Mesothelial cell of epicardium (in vitro differentiated cells): ENCODE measurements at places on chromosomes 6 and 20. TPM values are rescaled to one million over a fixed set of nuclear protein-coding genes. Genes with fewer than 3 reads are reported as not detected.

DNA sequence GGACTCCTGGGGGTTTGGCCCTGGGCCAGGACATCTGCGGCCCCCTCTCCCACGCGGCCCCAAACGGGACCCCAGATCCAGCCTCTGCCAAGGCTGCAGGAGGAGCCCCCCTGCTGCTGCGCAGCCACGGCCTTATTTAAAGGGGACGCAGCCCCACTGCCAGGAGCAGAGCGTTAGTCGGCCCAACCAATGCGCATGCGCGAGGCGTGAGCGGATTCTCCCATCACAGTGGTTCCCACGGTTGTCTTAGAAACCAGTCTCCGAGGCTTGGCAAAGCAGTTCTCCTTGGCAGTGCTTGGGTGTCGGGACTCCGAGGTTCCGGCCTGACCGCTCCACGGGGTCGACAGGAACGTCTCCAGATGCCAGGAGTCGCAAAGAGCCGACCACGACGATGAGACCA, 288.3 kb upstream of the ZNF337 start:
- no peaks in the 10 kb centered on the region for H3K27me3 ChIP-seq
- no peaks in the 10 kb centered on the region for H3K36me3 ChIP-seq
- DNase-seq, result no peak
- H3K4me3 ChIP-seq, result no peak overlapping the region

LY86 gene
- not detected in 3 replicates for total RNA-seq

- no peak for DNase-seq
- H3K4me1 ChIP-seq, result peaks cover 27% of the 10 kb centered on the region
- no peaks in the 10 kb centered on the region for H3K27me3 ChIP-seq
- no peaks in the 10 kb centered on the region for H3K36me3 ChIP-seq
- no peak overlapping the region for H3K4me3 ChIP-seq
These were observed 33.1 kb upstream of the CLIC5 start for GRCh38 chr6:46048646-46049297.

- H3K27ac ChIP-seq, result peak overlapping the region; percentile 23
- no peak overlapping the region for H3K4me3 ChIP-seq
- DNase-seq, result no peak
- no peaks in the 10 kb centered on the region for H3K27me3 ChIP-seq
These were observed 399.4 kb upstream of the MARCKS start for GRCh38 chr6:113457751-113458150.

CCM2L gene
- total RNA-seq, result 0.16 to 0.38 TPM in 2 of 3 replicates, not detected in the other

HLA-DQB1 gene
- 9.0 to 9.8 TPM (median 9.7 TPM) in 3 replicates for total RNA-seq

GPX6 gene
- total RNA-seq, result not detected in 3 replicates

GRCh38 chr6:169109411-169110220, 144.0 kb downstream of the THBS2 start:
- H3K4me1 ChIP-seq, result no peaks in the 10 kb centered on the region
- no peaks in the 10 kb centered on the region for H3K36me3 ChIP-seq
- H3K4me3 ChIP-seq, result no peak overlapping the region

MUC22 gene
- total RNA-seq, result not detected in 3 replicates

DNA sequence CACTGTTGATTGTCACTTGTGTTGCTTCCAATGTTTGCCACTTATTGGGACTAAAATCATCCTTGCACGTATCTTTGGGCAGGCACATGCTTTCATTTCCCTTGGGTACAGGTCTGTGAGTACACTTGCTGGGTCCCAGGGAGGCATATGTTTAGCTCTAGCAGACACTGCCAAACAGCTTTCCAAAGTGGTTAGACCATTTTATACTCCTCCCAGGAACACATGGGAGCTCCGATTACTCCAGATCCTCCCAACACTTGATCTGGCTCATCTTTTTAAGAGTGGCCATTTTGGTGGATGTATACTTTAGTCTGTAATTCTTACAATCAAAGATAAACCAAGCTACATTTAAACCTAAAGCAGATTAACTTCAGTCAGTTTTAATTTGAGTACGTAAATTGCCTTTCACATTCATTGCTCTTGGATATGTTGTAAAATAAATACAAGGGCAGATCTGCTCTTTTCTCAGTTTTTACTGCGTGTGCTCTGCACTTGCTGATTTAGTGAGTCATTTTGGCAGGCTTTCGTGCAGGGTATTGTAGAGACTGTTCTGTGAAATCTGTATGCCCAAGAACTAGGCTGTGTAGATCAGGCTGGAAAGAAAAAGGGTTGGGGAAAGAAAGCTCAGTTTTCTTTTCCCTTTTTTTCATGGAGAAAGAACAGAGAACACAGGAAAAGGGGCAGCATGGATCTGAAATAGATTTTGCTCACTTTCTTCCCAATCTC, 19.5 kb downstream of the SLC22A1 start:
- peaks cover 31% of the 10 kb centered on the region for H3K4me1 ChIP-seq
- peaks cover 17% of the 10 kb centered on the region for H3K36me3 ChIP-seq
- no peak for DNase-seq
- peak overlapping the region; percentile 65 for H3K27ac ChIP-seq

GRCh38 chr6:107068691-107069630, 41.0 kb downstream of the MTRES1 start:
- peaks cover 14% of the 10 kb centered on the region for H3K36me3 ChIP-seq
- H3K27me3 ChIP-seq, result no peaks in the 10 kb centered on the region
- H3K4me1 ChIP-seq, result peaks cover 14% of the 10 kb centered on the region
- H3K27ac ChIP-seq, result no peak overlapping the region

DNA sequence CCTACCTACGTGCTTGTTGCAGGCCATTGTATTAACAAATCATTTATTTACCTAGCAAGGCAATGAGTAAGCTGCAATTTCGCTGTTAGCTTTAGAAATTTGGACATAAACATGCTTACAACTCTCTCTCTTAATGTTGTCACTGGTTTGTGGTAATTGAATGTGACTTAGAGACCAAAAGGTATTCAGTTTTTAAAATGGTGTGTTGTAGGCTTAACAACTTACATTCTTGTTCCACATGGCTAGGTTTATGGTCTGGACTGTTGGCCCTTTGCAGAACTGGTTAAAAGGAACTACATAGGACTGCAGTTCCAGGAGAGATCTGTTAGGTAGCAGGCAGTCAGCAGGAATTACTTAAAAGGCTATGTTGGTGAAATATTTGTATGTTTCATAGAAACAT, 10.3 kb upstream of the CTAGE9 start:
- no peaks in the 10 kb centered on the region for H3K4me1 ChIP-seq
- H3K36me3 ChIP-seq, result peaks cover 1% of the 10 kb centered on the region
- no peak overlapping the region for H3K4me3 ChIP-seq
- H3K27ac ChIP-seq, result no peak overlapping the region
- H3K27me3 ChIP-seq, result no peaks in the 10 kb centered on the region

GRCh38 chr20:62378215-62378614, 8.7 kb upstream of the RPS21 start:
- no peak overlapping the region for H3K4me3 ChIP-seq
- peak; percentile 65 for DNase-seq
- H3K36me3 ChIP-seq, result peaks cover 11% of the 10 kb centered on the region
- peaks cover 46% of the 10 kb centered on the region for H3K4me1 ChIP-seq
